Mesothelial cell of epicardium (in vitro differentiated cells): ENCODE measurements at places on chromosomes 13 and 19.

- H3K4me1 ChIP-seq, result no peaks in the 10 kb centered on the region
- H3K4me3 ChIP-seq, result no peak overlapping the region
- DNase-seq, result peak; percentile 25
Measured at GRCh38 chr13:18944501-18945068, 237.0 kb downstream of the TUBA3C start.

- no peak for DNase-seq
- peak overlapping the region; percentile 94 for H3K4me3 ChIP-seq
- H3K27ac ChIP-seq, result peak overlapping the region; percentile 98
- no peaks in the 10 kb centered on the region for H3K36me3 ChIP-seq
- no peaks in the 10 kb centered on the region for H3K27me3 ChIP-seq
Measured at GRCh38 chr19:1651568-1652291, 685 bp downstream of the TCF3 start.

DNA sequence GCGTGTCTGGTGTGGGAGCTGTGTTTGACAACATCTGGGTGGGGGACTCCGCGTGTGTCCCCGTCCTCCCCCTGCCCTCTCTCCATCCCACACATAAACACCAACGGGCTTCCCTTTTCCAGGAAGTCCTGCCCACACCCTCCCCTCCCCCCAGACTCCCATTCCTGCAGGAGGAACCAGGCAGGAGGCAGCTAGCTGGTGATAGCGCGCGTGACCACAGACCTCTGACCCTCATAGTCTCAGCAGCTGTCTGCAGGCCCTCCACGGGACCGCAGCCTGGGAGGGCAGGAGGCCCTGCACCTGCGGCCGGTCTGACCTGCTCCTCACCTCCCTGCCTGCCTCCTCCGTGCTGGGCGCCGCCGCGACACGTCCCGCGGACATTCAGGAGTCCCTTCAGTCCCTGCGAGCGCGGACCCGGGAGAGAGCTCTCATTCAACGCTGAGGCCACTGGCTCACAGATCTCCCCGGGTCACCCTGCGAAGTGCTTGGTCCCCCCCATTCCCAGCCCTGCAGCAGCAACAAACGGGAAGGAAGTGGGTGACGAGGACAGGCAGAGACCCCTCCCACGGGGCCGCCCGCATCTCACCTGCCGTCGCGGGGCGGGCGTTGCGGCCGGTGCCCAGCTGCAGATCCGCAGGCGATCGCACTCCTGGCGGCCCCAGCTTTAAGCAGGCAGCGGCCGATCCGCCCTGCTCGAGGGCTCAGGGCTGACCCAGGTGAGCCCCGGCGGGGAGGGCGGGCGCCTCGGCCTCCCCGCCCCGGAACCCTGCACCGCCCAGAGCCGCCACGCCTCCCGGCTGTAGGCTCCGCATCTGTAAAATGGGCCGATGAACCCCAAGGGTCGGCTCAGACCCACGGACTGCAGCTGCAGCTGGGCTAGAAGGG lies 1.1 kb upstream of the ACP5 start:
- peaks cover 12% of the 10 kb centered on the region for H3K27me3 ChIP-seq
- no peak overlapping the region for H3K27ac ChIP-seq
- H3K4me1 ChIP-seq, result peaks cover 3% of the 10 kb centered on the region
- DNase-seq, result no peak

GRCh38 chr19:10617409-10618121 lies 7.8 kb upstream of the SLC44A2 start:
- H3K36me3 ChIP-seq, result peaks cover 10% of the 10 kb centered on the region
- peak overlapping the region; percentile 12 for H3K4me3 ChIP-seq
- H3K27me3 ChIP-seq, result no peaks in the 10 kb centered on the region
- DNase-seq, result no peak
- peak overlapping the region; percentile 99 for H3K27ac ChIP-seq

DNA sequence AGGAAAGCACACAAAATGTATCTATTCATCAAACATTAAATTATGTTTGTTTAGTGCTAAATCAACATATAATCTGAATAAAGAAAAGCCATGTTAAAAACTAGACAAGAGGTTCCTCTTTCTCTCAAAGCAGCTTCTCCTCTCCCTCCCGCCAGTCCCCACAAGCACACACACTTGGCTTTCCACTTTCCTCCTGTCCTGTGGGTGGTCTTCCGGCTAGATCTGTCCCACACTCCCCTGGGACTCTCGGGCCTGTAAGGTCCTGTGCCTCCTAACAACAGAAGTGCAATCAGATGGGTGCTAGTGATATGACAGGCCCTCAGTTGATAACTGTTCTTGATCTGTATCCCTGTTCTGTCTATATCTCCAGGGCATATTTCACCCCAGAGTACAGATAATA lies 45.6 kb upstream of the RAP2A start:
- H3K36me3 ChIP-seq, result peaks cover 33% of the 10 kb centered on the region
- peaks cover 11% of the 10 kb centered on the region for H3K4me1 ChIP-seq
- DNase-seq, result no peak

DNA sequence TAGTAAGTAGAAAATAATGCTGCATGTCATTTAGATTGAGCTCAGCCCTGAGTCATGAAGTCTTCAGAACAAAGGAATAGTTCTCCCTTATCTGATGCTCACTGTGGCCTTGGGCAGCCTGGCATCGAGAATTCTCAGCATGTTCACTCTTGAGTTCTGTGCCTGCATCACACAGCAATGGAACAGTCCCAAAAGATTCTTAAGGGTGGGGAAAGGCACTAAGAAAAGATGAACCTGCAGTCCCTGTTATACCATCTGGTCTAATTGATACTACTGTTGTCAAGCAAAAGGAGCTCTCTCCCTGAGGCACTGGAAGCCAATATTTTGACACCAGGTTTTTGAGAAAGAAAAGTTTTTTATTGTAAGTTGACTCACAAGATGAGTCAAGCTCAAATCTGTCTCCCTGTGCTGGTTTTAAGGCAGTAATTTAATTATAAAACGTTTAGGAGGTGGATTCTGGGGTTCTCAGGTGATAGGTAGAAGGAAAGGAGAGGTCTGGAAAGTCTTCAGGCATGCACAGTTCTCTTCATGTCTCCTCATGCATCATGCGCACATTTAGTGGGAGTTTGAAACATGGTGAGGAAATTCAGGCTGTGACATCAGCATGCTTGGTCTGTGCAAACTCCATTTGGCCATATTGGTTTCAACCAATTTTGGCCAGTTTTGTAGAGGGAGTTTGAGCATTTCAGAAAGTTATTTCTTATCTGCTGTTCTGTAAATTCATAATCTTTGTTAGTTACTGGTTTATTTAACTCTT lies 38.1 kb upstream of the ZNF766 start:
- H3K27ac ChIP-seq, result no peak overlapping the region
- no peaks in the 10 kb centered on the region for H3K4me1 ChIP-seq
- DNase-seq, result no peak
- peaks cover 15% of the 10 kb centered on the region for H3K36me3 ChIP-seq
- no peak overlapping the region for H3K4me3 ChIP-seq

DNA sequence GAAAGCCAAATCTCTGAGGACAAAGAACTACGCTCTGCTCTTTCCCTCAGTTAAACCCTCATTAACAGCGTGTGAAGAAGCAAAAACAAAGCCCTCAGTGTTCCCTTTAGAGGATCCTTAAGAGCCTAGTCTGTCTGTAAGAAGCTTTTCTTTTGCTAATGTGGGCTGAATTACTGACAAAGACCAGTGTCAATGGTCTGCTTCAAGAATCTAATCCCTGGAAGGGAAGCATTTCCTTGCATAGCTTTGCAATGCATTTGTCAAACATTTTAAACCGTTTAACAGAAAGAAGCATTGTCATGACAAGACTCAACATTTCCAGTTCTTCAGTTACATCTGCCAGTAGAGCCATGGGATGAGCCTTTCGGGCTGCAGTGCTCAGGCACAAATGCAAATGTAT lies 64.9 kb downstream of the EDNRB start:
- H3K36me3 ChIP-seq, result no peaks in the 10 kb centered on the region
- H3K27ac ChIP-seq, result no peak overlapping the region
- no peak overlapping the region for H3K4me3 ChIP-seq
- H3K4me1 ChIP-seq, result peaks cover 8% of the 10 kb centered on the region
- no peaks in the 10 kb centered on the region for H3K27me3 ChIP-seq
- DNase-seq, result no peak
